ENCODE measurements at places on chromosomes 16 and 17.

DNA sequence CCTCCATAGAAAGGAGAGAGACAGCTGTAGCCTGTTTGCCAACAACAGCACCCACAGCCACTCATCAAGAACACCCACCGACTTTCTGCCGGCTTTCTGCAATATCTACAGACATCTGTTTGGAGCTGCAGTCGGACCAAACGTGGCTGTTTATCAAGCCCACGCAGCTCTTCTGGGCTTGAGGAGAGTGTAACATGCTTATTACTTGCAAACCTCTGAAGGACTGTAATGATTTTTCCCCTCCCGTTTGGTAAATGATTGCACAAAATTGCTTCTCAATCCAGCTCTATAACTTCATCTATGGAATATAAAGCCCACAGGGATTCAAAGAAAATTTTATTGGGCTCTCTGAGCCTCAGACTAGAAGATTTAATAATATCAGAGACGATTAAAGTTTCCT lies 100.5 kb downstream of the VAT1L start:
- no peak for DNase-seq

DNA sequence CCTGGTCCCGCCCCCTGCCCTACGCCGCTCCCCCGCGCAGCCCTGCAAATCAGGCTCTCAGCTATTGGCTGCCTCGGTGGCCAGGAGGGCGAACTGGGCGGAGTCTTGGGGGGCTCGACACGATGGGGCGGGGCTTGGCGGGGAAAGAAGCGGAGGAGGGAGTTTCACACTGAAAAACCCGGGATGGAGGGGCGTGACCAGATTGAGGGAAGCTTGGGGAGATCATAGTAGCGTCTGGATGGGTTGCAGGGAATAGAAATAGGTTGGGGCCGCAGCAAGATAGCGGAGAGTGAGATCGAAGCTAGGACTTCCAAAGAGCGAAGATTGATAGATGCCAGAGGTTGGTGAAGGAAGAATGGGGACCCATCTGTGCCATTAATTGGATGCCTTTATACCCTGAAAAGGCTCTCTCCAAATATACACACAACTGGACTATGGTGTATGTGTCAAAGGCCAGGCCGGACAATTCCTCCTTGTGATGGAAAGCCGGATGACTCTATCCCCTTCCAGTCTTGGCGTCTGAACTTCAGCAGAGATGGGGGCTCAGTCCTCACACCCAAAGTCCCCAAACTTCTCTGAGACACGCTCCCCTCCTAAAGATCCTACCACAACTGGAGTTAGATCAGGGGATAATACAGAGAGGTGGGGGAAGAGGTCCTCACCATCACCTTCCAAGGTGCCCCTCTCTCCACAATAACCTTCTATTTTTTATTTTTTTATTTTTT lies 376 bp upstream of the STAC2 start:
- DNase-seq = no peak

GRCh38 chr17:57975044-57975443 lies 13.0 kb downstream of the VEZF1 start:
- DNase-seq = no peak

DNA sequence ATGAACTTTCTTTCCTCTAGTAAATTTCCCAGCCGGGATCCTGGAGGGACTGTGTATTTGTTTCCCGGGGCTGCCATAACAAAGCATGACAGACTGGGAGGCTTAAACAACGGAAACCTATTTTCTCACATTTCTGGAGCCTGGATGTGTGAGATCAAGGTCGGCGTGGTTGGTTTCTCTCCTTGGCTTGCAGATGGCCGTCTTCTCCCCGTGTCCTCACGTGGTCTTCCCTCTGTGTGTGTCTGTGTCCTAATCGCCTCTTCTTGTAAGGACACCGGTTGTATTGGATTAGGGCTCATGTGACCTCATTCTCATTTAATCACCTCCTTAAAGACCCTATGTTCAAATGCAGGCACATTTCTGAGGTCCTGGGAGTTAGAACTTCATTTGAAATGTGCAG lies 22.0 kb upstream of the USP10 start:
- no peak for DNase-seq

DNA sequence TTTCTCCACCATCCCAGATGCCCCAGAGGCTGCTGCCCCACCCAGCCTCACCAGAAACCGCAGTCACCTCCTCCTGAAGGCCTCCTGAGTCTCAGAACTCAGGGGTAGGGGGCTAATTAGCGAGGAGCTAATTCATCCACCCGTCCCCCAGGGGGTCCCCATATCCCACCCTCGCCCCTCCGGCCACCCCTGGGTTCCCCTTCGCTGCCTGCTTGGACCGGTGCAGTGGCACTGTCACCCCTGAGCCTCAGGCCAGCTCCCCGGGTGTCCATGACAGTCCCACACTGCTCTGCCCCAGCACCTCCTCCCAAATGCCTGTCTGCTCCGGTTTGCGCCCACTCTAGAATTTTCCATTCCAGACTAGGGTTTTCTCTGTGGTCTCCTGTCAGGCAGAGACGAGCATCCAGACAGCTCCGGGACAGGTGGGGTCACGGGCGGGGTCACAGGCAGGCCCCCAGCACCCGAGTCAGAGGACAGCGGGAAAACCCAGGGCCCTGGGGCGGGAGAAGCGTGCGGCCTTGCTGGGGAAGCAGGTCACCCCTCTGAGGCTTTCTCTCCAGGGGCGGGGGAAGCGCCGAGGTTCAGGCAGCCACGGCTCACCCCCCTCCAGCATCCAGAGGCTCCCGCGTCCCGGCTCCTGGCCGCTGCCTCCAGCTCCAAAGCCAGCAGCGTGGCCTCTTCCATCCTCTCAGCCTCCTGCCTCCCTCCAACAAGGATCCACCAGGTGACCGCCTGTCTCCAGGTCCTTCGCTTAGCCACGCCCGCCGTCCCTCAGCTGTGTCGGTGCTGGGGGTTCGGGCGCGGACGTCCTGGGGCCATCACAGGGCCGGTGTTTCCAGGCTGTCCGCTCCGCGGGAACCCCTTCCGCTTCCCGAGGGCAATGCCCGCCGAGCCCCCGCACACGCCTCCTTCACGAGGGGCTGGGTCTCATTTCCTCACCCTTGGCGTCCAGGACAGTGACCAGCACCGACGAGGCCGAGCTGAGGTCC lies 3.1 kb upstream of the PERCC1 start:
- no peak for DNase-seq

GRCh38 chr17:72984145-72984925 lies 108.2 kb downstream of the SLC39A11 start:
- no peak for DNase-seq

DNA sequence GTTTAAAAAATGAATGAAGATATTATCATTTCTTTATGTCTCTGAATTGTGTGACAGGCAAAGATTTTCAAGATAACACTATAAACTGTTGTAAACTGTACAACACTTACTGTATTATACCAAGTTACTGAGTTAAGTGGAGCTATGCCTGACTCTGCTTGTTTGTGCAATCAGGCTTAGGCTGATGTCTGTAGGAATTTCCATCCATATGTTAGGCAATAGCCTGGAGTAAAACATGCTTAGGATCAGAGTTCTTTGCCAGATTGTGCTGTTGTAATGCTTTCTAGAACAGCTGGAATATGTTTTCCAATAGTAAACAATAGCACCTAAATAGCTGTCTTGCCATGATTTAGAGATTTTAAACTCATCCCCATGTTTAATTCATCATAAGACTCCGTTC lies 1496.7 kb downstream of the CDH11 start:
- DNase-seq = no peak

- DNase-seq = no peak
Measured at GRCh38 chr17:339193-340061, 13.2 kb downstream of the RPH3AL start.

DNA sequence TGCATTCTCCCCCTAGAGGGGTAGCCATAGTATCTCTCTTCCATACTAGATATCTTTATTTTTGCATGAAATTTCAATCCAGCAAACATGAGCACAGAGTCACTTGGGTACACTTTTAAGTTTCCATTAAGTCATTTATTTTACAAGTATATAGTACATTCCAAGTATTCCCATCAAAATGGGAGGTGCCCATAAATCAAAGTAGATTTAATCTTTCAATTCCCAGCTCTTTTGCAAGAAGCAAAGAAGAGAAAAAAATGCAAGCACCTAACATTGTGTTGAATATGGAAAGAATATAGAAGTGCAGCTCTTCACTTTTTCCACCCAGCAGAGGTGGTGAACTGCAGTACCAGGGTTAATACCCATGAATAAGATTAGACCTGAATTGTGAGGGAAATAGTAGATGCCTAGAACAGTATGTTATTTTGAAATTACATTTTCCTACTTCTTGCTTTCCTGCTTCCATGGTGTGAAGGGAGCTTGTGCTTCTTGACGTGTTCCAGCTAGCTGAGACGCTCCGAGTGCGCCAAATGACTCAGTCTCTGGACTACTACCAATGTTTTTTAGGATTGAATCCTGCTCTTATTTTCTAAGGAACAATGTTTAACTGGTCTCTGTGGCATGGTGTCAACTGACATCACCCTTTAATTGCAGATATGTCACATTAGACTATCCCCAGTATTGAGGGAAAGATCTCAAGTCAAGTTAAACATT lies 151.1 kb upstream of the MAF start:
- DNase-seq = no peak

- DNase-seq = peak; percentile 44
Measured at GRCh38 chr17:9924735-9925191, 19.7 kb upstream of the RCVRN start.

DNA sequence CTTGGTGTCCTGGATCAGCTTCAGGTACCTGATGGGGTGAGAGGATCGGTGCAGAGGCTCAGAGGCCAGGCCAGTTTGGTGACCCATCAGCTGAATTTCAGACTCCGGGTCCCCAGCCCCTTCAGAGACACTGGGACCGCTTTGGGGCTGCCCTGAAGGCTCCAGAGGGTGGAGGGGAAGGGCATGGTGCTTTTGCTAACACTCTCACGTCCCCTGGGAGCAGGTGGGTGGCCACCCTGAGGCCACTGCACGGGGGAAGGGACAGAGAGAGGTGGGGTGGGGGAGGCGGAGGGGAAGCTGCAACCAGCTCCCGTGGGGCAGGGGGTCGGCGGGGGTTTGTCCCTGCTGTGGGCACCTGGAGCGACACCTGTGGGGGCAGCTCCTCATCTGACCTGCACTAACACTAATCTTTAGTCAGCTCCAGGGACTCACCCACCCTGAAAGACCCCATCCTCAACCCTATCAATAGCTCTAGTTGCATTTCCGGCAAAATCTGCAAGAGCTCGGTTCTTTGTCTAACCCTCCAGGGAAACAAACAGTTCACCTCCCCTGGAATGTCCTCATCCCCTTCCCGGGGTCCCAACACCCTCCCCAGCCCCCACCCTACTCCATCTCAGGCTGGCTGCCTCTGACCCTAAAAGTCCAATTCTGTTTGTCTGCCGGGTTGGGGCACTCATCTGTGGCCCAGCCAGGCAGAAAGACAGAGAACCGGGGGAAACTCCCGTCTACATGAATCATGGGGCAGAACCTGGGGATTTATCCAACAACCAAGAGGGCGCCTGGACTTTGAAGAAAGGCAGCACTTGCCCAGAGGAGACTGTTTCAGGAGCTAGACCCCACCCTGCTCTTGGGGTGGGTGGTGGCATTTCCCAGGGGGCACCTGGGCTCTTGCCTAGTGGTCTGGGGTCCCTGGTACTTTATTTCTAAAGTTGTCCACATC lies 91.9 kb upstream of the CBX4 start:
- DNase-seq = no peak

DNA sequence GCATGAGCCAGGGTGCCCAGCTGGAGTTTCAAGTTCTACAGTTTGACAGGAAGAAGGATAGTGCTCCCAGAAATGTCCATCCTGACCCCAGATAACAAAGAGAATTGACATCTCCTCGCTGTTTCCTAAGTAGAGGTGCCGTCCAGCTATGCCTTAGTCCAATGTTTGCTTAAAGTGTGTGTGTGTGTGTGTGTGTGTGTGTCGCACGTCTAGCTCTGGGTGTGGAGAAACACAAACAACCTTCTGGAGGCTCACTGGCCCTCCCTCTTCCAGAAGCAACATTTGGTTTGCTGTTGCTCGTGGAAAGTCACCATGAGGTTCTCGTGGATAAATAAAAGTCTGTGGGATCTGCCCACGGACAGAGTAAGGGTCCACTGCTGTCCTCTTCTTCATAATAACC lies 22.1 kb downstream of the EMP2 start:
- no peak for DNase-seq

DNA sequence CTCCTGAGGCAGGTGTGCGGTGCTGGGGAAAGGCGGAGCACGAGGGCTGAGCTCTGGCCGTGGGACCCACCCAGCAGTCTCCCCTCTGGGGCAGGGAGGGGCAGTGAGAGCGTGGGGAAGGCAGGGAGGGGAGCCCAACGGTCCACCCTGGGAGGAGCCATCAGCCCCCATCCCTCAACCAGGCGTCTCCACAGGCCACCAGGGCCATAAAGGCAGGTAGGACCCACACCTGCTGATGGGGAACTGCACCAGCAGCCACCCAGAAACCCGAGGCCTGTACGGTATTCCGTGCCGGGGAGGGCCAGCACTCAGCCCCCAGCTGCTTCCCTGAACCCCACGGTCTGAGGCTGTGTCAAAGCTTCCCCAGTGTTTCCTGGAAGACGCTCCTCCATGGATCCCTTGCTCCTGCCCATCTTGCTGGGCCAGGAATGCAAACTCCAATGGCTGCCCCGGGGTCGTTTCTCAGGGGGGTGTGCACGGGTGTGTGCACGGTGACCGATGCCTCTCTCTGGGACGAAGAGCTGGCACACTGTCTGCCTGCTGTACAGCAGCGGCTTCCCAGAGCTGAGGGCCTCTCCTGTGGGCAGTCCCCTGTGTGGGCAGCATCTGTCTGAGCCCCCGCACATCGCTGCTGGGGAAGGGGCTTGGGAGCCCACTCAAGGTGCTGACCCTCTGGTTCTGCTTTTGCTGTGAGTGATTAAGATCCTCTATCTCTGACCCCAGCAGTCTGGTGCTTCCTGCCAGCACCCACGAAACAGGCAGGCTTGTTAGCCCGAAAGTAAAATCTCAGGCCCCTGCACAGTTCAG lies 17.2 kb upstream of the METRNL start:
- DNase-seq = peak; percentile 29

- no peak for DNase-seq
Measured at GRCh38 chr16:11447272-11447671, 102.0 kb downstream of the RMI2 start.

GRCh38 chr17:60315650-60316049 lies 76.3 kb downstream of the USP32 start:
- DNase-seq = no peak

DNA sequence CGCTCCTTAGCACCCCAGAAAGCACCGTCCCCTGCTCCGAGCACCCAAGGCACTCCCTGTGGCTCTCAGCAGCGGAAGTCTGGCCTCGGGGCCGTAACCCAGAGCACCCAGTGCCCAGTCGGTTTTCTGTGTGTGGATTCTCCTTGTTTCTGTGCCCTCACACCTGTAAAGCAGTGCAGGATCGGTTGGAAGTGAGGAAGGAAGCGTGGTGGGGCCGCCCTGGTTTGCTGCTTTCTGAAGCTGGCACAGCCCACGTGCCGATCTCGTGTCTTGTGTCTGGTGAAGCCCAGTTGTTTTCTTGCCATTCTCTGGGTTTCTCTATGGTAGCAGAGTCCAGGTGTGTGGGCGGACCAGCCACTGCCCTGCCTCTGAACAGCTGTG lies 3.7 kb downstream of the ACSF3 start:
- DNase-seq = no peak

GRCh38 chr17:75459590-75460267 lies 3.3 kb downstream of the TMEM94 start:
- no peak for DNase-seq
